ENCODE measurements at places on chromosomes 11 and 22.

- DNase-seq: no peak
Measured at GRCh38 chr11:78290293-78291176, 101.8 kb downstream of the USP35 start.

DNA sequence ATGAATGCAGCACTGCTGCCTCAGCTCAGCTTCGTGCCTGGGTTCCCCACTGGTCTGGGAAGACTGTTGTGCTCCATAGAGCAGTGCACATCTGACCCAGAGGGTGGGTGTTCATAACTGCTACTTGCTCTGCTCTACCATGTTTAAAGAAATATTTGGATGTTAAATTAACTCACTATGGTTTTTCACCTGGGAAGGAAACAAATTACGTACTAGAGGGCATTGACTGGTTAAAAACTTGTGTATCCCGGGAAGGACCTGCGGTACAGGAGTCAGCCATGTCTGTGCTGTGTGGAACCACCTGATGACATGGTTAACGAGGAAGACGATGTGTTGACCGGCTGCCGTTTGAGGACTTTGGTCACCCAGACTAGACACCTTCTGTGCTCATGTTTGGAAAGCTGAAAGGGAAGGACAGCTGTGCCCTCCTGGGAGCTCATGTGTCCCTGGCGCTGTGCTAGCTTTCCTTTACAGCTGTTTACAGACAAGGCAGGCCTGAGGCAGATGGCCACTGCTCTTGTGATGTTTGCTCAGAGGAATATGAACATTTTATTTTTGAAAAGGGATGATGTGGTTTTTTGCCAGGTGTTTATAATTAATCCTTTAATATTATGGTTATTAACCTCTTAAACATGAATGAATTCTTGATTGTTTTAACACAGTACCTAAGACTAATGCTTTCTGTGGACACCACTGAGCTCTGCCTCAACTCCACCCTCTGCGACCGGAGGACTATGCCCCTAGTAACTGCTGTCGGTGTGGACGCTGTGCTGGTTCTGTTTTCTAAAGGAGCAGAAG, 14.3 kb upstream of the AIFM3 start:
- DNase-seq: no peak

DNA sequence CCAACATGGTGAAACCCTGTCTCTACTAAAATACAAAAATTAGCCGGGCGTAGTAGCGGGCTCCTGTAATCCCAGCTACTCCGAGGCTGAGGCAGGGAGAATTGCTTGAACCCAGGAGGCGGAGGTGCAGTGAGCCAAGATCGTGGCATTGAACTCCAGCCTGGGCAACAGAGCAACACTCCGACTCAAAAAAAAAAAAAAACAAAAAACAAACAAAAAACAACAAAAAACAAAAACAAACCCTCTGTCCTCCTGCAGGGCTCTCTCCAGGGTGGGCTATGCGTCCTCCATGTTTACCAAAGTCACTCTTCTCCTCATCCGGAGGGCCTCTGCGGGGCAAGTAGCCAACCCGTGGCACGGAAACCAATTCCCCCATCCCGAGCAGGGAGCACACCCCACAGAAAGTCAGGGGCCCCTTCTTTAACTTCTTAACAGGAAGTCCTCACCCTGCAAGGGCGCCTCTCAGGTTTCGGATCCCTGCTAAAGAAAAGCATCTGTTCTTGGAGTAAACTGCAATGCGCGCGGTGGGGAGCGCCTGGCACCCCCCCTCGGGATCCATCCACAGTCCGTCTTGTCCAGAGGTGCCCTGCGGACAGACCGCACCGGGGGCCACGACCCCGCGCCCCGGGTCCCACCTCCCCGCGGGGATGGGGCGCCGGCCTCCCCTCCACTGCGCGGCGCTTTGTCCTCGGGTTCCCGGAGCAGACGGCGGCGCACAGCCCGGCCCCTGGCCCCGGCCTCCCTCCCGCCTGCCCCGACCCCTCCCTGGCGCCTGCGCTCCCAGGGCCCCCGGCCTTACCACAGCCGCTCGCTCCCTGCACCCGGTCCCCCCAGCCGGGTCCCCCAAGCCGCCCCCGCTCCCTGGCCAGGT, 712 bp downstream of the CERK start:
- DNase-seq: peak; percentile 81

GRCh38 chr22:12697441-12697840, 2830.6 kb upstream of the OR11H1 start:
- no peak for DNase-seq

All from eye (tissue), 1 donor.